Stimulated activated CD8-positive, alpha-beta memory T cell treated with anti-CD3 and anti-CD28 coated beads, Interleukin-15, amount 100 ng/mL, for 4 hours (primary cell): ENCODE measurements at places on chromosomes 11 and 22.

GRCh38 chr22:43879901-43880540 lies 11.8 kb downstream of the PNPLA5 start:
- DNase-seq = no peak

DNA sequence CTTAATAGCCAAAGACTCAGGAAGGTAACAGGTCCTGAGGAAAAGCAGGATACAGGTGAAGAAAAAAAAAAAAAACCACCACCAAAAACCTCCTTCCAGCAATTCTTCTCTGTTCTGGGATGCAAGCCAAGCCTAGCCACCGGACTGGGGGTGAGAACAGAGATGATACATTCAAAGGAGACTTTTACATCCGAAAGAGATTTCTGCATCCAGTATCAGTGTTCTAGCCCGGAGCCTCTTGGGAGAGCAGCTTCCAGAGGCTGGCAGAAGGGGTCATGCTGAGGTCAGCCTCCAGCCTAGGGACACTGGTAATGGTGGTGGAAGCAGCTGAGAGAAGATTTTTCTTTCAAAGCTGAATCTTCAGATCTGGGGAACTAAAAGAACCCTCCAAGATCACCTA lies 76.2 kb downstream of the KCNC1 start:
- no peak for DNase-seq

- DNase-seq = no peak
Measured at GRCh38 chr11:14539982-14540421, 19.8 kb upstream of the PSMA1 start.

- no peak for DNase-seq
Measured at GRCh38 chr22:25964961-25965730, 204.1 kb upstream of the SEZ6L start.

DNA sequence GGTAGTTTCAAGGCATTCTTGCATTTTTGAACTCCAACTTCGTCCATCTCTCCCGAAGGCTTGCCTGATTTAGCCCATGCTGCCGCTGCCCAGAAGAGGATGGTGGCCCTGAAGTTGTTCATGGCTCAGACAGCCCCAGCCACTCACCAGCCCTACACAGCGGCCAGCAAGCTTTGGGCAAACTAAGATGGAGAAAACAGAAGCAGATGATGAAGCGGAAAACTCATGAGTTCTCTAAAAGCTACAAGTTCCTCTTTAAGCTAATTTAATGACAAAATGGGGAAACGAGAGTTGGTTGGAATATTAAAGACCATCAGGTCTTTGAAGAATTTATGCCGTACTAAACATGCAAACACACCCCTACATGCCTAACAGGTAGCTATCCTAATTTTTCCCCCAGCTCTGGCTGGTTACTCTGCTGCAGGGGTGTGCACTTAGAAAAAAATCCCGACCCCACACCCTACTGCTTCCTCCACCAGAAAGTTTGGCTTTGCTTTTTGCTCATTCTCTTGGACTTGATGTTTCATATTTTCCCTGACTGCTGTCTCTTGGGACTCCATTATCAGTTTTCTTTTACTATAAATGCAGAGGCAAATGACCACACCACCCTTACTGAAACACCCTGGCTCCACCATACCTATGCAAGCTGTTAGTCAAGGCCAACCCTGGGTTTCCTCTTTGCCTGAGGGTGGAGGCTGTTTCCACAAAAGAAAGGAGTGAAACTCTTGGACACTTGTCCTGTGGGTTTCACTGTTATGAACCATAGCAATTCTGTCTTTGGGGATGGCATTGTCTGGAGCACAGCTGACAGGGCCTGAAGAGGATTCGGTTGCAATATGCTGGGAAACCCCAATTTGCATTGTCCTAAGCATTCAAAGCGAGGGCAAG lies at the start of gene MPEG1:
Gene MPEG1 (minus strand): TSS at position 184 of the 888 bp plus-strand sequence. CDS start 62 bp downstream, at position 122.
- no peak for DNase-seq

DNA sequence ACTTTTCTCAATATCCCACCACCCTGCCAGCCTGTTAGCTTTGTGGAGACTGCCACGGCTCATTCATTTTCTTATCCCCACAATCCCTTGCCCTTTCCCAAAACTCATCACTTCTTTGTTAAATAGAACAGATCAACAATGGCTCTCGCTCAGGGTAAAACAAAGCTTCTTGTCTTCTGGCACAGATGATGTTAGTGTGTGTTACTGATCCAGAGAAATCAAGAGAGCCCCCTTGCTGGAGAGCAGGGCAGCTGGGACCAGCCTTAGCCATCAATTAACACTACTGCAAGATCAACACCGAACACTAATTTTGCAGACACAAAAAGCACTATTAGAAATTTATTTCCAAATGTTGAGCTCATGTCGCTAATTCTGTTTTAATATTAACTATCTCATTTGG lies 420.9 kb downstream of the TENM4 start:
- no peak for DNase-seq

DNA sequence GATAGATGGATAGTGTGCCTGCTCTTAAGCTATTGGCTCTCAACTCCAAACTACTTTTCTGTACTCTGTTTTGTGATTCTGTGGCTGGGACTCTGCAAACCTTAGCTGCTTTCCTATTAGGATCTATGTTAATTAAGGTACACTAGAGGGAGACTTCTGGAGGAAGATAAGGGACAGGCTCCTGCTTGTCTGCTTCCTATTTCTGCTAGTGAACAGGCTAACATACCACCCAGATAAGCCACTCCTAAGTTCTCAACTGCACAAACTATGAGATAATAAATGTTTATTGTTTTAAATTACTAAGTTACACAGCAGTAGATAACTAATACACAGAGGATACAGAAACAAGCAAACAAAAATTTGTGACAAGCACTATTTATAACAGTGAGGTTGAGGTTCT lies 10.2 kb upstream of the NXPE2 start:
- DNase-seq = no peak
